ENCODE measurements at places on chromosomes 5 and 9.

- DNase-seq, result no peak
Observed at GRCh38 chr5:55924744-55925143, 70.0 kb downstream of the IL6ST start.

DNA sequence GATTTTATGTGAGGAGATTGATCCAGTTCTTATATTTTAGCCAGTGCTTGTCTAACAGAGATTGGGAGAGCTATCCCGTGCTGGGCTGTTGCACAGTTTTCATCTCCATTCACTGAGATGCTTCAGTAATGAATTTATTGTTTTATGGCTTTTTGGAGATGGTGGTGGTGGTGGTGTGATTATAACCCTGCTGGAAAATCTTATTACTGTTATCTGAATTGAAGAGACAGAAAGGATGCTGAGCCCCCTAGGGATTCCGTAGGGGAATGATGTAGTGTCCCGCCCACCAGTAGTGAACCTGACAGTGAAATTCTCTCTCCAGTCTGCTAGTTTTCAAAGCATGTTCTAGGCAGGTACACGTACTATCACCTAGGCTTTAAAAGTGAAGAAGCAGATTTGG, 1.9 kb downstream of the RAI14 start:
- no peak for DNase-seq

- DNase-seq, result peak; percentile 62
Observed at GRCh38 chr5:41856644-41857491, 13.4 kb downstream of the OXCT1 start.

GRCh38 chr9:20508242-20508641, 114.1 kb downstream of the MLLT3 start:
- no peak for DNase-seq

DNA sequence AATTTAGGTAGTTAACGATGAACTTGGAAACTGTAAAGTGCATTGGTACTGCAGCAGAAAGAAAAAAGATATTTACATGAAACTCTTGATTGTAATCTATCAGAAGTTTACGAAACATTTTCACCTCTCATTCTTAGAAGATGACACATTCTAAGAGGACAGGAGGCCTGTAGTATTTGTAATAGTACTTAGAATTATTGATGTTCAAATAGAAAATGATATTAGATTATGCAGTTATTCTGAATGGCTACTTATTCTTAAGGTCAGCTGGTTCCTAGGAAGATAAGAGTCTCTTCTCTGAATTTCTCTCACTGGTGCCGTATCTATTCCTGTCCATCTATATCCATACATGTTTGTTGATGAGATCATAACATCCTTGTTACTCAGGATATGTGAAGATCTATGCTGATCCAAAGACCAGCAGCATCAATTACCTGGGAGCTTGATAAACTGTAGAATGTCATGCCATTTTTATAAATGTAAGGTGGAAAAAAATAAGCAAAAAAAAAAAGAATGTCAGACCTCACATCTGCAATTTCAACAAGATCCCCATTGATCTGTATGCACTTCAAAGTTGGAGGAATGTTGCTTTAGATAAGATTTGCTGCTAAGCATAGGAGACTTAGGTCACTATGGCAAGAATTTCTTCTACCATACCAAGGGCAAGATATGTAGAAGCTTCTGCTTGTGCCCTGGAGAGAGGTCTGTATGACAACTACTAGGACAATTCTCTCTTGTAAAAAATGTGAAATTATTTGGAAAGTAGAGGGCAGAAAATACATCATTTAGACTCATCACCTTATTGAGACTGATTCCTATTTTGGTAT, 42.4 kb upstream of the RICTOR start:
- DNase-seq, result no peak

DNA sequence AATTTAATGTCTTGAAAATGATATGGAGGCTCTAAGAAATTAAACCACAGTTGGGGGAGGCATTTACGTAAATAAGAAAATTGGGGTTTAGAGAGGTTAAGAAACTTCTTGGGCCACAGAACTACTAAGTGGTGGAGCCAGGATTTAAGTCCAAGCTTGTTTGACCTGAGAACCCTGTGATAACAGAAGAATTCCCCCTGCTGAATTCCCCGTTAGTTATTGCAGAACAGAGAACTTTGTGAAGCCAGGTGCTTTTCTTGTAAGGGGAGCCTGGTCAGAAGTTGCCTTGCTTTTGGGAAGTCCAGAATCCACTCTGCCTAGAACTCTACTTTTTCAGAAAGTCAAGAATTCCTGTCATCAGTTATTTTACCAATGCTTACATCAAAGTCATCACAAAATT, 309.3 kb upstream of the SEMA6A start:
- DNase-seq, result no peak

GRCh38 chr9:13383855-13384254, 104.4 kb upstream of the MPDZ start:
- no peak for DNase-seq

DNA sequence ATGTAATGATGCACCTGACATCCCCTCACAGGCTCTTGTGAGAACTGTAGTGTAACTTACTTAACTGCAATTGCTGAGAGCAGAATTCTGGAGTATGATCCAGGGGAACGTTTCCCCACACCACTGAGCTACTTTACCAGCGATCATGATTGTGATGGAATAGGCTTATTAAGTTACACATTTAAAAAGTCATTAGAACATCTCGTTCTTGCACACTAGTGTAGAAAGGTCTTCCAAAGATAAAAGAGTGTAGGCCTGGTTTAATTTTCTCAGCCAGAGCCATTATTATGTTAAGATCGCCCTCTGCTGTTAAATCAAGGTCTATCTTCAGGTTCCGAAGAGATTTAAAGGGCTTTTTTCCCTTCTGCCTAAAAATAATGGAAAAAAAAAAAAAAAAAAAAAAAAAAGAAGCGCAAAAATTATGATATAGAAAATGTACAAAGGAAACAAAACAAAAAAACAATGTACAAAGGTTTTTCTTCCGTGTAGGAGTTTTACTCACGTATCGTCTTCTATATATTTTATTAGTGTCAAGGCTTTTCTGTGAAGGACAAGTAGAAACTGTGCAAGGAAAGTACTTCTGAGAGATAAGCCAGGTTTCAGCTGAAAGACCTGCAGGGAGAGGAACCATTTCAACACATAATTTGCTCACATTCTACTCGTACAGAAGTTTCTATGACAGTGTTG, 18.6 kb upstream of the MOB3B start:
- DNase-seq, result no peak

- DNase-seq, result no peak
Observed at GRCh38 chr5:149337736-149338135, 7.6 kb upstream of the GRPEL2 start.

DNA sequence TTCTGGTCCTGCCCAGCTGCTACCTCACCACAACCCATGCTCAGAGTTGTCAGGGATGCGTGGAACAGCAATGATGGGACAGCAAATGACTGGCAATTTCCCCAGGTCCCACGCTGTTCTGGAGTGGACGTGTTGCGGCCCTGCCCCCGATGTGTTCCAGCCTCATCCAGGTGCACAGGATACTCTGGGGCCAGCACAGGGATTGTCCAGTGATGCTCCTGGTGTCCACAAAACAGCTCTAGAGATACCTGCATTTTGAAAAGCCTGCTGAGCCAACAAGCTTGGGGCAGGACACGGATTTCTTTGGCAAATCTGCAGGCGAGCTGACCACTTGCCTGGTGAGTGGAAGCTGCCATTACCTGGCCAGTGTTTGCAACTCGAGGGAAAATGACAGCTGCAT, 88.7 kb downstream of the ANKRD33B start:
- DNase-seq, result no peak

- DNase-seq, result no peak
Observed at GRCh38 chr9:83707518-83707767, 315 bp downstream of the UBQLN1 start.

DNA sequence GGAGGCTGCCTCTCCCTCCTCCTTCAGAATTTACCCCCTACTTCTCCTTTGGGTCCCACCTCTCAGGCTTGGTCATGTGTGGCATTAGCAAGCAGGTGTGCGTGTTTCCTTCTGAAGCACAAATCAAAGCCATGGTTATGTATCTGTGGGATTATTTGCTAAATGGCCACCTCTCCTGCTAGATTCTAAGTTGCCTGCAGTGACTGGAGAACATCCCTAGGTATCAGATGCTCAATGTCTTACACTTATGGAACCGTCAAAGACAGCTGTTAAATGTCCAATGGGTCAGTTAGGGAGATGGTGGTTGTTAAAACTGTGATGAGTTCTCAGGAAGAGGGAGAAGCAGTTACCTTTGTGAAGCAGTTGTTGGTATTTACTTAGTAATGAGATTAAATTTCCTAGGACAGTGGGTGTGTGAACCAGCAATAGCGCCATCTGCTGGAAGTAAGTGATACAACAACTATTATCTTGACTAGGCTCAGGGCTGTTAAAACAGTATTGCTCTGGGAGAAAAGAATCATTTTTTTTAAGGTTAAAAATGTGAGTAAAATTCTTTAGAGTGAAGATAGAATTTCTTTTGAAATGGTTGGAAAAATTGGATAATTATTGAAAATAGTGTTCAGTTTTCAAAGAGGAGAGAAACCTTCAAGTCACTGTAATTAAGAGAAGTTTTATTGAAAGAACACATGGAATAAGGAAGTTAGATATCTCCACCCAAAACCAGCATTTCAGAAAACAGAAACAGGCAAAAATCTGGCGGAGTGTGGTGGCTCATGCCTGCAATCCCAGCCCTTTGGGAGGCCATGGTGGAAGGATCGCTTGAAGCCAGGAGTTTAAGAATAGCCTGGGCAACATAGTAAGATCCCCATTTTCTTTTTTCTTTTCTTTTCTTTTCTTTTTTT, 71.3 kb downstream of the TMC1 start:
- DNase-seq, result peak; percentile 9

DNA sequence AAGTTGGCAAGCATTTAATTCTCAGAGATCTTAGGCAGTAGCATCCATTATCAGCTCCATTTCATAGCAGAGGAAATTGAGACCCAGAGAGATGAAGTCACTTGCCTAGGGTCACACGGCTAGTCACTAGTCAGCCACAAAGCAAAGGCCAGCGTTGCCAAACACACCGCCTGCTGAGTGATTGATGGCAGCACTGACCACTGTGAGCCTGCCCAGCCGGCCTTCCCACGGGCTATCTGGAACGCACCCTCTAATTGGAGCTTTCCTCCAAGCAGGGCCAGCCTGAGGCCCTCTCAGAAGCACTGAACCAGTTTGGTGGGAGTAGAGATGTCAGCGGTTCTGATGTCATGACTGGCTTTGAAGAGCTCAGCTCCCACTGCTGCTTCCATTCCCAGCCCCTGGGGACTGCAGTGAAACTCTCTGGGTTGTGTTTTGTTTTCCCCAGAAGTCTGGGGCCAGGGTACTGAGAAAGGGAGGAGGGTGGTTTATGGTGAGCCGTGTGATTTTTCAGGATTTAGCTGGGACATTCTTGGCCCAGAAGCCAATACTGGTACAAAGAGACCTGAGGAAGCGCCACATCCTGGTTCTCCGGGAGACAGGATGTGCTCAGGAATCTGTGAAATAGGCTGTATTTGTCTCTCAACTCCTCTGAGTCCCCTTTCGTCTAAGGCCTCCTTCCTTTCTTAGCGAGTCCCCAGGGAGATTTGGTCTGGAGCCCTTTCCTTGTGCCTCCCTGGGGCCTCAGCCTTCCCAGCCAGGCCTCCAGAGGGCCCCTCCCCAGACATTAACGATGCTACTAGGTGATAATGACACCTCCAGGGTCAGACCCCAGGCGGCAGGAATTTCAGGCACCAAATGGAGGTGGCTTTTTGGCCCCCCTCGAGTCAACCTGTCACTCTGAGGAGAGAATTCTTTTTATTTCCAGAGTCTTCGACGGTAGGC, 44.5 kb downstream of the SPRY4 start:
- peak; percentile 68 for DNase-seq

DNA sequence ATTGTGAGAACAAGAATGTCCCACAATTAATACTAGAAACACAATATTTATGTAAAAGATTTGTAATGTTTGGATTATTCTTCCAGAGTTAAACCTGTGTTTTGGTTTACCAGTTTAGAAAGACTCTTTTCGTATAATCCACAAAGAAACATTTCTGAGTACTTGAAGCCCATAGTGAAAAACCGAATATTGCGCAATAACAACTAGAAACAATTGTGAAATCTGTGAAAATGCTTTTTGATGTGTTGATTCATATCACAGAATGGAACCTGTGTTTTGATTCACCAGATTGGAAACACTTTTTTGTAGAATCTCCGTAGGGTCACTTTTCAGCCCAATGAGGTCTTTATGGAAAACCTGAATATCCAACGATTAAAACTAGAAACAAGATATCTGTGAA, 386.2 kb downstream of the PRDM9 start:
- DNase-seq, result no peak

- no peak for DNase-seq
Observed at GRCh38 chr9:114334490-114334889, 4.8 kb downstream of the ORM2 start.

GRCh38 chr5:174355208-174355612, 309.7 kb downstream of the NSG2 start:
- DNase-seq, result no peak

DNA sequence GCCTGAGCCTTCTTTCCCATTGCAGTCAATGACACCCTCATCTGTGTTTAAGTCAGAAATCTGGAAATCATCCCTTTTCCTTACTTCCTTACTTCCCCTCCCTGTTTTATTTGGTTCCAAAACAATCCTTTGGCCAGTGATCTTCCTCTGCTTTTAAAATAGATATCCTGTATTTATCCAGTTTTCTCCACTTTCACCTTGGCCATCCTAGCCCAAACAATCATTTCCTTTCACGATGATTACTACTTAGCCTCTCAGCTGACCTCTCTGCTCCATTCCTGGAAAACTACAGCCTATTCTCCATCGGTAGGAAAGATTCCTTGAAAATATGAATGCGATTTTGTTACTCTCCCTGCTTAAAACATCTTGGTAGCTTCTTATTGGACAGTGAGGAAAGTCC, 565.4 kb downstream of the TLR4 start:
- DNase-seq, result no peak

DNA sequence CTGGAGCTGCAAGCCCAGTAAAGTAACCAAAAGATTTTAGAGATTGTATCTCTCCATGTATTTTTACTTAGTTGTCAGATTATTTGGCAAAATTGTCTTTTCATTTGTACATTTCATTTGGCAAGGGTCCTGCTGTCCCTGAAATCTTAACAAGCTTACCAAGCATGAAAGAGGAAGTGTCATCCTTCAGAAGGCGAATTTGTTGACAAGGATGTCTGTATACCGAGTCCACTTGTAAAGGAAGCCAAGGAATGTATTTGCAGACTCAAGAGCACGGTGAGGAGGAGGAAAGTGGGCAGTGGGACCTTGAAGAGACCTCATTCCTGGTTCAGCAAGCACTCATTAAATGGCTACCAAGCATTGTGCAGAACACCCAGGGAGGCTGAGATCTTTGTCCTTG, 7.5 kb upstream of the OTULINL start:
- no peak for DNase-seq
